ENCODE measurements at places on chromosomes 2 and 18.
A peak's percentile ranks its signal among the peaks of the same experiment; 100 is the strongest.

GRCh38 chr2:100993294-100993693 is 8.8 kb upstream of the RPL31 start:
- no peak for DNase-seq

DNA sequence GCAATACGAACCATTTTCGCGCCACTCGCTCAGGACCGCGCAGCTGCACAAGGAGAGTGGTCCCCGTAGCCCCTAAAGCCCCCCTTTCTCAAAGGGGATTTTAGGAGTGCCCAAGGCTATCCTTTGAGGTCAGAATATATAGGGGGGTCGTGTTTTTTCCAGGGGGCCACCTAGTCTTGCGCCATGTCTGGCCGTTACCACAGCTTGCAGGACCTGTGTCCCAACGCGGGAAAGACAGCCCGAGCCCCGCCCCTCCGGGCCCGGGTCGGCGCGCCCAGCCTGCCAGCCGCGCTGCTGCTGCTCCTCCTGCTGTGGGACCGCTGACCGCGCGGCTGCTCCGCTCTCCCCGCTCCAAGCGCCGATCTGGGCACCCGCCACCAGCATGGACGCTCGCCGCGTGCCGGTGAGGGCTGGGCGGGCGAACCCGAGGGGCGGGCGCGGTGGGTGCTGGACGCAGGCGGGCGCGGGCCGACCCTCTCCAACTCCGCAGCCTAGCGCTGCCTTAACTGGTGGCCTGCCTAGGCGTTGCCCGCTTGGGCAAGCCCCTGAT is at the start of gene CDCA7:
CDCA7 (plus strand) TSS at position 291 of the 550 bp plus-strand sequence; CDS start at position 383, 92 bp downstream.
- DNase-seq = peak; percentile 89

DNA sequence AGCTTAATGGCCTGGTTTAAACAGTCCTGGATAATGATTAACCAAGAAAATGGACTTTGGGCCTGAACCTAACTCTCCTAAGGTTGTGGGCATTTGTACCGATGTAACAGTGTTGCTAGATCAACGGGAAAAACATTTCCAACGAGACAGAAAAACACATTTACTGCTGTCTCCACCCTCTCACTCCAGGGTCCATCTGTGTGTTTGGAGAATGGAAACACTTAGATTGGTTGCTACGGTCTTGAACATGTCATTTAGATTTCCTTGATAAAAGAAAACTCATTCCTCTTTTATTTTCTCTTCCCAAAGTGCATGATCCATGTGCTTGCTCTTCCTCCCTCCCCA is 88.0 kb downstream of the SOCS6 start:
- DNase-seq = no peak

- DNase-seq = no peak
Measured at GRCh38 chr18:582465-582864, 2.3 kb downstream of the CETN1 start.

DNA sequence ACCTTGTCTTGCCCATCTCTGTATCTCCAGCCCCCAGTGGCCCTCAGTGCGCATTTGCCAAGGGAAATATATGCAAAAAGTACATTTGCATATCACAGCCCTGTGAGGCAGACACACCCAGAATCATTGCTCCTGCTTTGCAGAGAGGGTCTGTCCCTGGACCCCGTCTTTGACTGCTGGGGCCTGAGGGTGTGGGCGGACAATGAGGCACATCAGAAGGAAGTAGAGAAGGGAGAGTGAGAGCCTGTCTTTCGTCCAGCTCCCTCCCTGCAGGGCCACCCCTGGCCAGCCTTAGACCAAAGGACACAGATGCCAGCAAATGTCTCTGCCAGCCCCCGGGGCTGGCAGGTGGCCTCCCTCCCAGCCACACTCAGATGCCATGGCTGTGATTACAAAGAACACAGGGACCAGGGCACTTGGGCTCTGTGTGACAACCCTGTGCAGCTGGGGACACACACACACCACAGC is 516.2 kb upstream of the MYT1L start:
- DNase-seq = no peak

GRCh38 chr18:50080316-50080715 is 114.6 kb downstream of the MYO5B start:
- no peak for DNase-seq

DNA sequence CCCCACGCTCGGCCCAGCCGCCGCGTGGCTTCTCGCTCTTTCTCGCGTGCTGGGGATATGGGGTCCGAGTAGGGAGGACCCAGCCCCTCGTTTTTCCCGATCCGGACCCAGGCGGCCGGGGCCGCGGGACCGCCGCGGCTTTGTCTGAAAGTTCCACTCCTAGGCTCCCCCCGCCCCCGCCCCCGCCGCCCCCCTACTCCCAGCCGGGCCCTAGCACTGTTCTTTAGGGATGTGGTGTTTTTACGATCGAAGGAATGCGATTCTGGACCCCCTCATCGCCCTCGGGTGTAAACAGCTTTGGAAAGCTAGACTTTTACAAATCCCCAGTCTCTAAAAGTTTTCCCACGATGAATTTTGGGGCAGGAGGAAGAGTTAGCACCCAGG is 819 bp downstream of the TGIF1 start:
- no peak for DNase-seq

DNA sequence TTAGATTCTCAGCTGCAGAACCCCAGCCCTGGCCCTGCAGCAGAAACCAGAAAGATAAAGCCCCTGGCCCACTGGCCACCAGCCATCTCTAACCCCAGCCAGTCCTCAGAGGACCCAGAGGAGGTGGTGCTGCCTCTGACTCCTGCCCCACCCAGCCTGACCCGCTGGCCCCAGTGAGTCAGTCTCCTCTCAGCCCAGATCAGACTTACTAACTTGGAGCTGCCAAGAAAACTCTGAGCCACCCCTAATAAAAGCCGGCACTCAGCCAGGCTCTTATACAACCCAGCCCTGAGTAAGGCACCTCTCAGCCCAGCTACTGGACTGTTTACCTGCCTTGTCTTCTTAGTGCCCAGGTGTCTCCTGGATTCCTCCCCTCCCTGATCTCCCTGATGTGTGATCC is 2.0 kb downstream of the SLC14A2 start:
- DNase-seq = no peak

- no peak for DNase-seq
Measured at GRCh38 chr2:240134466-240134865, 1.6 kb downstream of the COPS9 start.

DNA sequence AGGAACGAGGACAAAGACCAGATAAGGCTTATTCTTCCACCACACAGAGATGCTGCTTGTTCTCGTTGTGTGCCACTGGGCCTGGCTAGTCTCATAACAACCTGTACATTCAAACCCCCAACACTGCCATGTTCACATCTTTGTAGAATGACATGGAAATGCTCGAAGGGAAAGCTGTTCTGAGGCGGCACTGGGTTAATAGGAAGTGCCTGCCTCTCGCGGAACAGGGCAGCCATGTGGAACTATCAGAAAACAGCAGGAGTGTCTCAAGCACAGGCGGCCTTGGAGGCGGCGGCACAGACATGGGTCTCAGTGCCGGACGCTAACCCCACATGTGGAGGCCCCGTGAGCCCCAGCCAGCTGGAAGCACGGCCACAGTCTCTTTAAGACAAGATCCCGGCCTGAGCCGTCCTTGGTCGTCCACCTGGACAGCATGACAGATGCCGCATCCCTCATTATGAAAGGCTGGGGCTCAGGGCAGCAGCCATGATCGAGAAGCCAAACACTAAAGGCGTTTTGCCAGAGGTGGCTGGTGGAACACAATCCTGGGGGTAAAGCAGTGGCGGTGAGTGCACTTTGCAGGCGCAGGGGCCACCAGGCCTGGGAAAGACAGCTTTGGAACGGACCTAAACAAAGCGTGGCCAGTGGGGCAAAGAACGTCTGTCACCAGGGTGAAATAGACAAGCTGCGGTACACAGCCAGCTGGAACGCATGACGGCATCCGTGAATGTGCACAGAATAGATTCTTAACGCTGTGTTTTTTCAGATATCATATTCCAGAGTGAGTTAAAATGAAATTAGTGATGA is 161.0 kb downstream of the HDAC4 start:
- no peak for DNase-seq

DNA sequence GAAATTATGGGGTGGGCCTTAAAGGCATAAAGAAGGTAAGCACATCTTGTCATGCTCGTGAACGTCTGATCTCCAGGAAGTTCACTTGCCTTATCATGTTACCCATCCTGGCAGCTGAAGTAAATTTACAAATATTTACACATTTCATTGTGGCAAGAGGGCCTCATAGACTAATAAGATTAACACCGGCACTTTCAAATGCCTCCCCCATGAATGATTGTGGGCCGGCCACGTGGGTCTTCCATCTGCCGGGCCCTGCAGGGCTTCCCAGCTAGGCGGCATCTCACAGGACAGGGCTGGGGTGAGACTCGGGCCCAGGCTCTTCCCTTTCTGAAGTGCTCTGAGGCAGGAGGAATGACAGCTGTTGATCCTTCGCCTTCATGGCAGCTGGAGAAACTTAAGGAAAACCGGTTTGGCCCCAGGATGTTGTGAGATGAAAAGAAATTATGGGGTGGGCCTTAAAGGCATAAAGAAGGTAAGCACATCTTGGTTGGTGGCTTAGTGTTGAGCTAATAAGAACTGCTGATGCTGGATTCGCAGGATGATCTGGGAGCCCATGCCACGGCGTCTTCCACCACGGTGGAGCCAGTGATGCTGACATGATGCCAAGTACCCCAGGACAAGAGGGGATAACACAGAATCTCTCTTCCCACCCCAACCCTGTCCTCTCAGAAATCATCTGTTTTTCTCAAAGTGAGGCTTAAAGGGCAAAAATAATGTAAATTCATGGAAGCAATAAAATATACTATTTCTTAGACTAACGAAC is 176.3 kb downstream of the SEPTIN10 start:
- DNase-seq = no peak

- DNase-seq = no peak
Measured at GRCh38 chr2:230246206-230246605, 20.7 kb downstream of the SP140 start.

DNA sequence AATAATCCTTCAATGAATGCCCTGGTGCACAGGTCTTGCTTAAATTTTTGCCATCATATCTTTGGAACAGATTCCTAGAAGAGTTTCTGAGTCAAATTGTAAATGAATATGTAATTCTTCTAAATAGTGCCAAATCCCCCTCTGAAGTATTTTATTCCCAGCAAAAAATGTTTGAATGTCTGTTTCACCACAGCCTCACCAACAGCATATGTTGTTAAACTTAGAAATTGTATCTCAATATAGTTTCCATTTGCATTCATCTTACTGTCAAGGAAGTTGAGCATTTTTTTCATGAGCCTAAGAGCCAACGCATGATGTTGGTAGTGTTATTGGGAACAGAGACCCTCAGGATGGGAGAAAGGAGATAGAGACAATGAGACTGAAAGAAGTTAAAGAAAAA is 86.8 kb upstream of the IL1R2 start:
- no peak for DNase-seq

DNA sequence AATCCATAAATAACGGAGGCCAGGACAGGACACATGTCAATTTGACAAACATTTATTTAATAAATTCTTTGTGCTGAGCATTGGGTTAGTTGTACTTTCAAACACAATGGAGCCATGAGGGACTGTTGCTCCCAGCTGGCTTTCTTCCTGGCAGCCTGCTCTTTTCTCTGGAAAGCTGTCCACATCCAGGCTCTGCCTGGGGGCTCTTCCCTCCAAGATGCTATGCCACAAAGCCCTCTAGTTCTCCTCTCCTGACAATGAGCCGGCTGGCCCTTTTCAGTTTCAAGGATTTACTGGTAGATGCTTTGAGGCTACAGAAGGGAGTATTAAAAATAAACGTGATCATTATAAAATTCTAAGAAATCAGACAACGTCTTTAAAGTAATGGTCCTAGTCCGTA is 44.1 kb upstream of the SLC14A2 start:
- no peak for DNase-seq

DNA sequence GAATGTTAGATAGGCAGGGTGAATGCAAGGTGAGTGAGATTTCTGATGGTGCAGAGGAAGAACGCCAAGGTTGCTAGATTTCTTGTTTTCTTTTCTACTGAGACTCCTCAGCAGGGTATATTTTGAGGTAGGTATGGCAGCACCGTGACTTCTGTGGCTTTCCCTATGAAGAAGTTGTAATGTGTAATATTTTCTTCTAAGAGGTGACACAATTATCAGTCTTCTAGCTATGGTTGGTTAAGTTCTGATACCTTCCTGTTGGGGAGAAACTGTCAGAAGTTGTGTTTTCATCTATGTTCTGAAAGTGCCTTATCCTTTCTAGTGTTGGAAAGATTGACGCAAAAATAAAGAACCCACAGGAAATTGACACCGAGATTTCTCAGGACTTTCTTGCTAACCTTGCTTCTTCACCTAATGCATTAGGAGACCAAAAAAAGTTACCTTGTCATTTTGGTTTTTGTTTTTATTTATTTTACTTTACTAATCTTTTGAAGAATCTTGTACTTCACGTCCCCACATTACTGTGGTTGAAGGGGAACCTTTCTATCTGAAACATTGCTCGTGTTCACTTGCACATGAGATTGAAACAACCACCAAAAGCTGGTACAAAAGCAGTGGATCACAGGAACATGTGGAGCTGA is 11.9 kb downstream of the IL18R1 start:
- peak; percentile 44 for DNase-seq

DNA sequence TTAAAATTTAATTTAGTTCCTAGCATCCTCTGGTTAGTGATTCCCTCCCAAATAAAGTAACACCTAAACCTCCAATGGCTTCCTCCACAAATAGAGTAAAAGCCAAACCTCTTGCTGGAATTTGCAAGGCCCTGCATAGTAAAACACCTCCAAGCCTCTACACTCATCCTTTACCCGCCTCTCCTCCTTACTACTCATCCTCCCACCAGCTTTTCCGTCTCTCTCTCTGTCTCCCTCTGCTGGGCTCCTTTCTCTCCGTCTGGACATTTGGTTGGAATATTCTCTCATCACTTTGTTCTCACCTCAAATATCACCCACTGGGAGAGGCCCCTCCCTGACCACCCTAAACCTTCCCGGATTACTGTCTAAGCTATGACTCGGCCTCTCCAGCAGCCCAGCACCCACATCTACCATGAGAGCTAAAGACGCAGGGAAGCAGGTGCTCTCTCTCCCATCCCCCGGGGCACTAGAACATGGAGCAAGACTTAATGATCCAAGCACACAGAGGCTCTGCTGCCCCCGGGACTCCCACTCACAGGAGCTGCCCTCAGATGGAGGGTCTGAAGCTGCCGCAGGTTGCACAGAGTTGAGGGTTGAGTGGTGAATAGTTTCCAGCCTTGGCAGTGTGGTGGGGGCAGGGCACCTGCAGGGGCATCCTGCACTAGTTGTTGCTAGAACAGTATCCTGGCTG is 167.2 kb downstream of the FBXO15 start:
- DNase-seq = no peak

DNA sequence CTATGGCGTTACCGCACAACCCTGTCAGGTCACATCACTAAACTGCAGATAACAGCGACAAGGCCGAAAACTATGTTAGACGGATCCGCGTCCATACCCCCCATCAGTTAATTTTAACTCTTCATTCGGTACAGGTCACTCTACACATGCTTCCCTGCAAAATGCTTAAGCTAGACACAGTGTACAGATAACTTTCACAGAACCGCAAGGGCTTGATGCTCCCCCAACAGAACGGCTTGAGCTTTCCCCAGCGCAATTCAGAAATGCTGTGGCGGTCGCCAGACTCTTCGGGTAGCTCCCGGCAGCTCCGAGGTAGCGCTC is 283 bp upstream of the RBBP8 start:
- DNase-seq = no peak

Measured in GM20000 (cell line).